ENCODE measurements at places on chromosomes 11 and 22. TPM values are rescaled to one million over a fixed set of nuclear protein-coding genes. Genes with fewer than 3 reads are reported as not detected.

Gene OR2AG1
- not detected for total RNA-seq

Gene OR52E1
- not detected for total RNA-seq

Gene SLC35E4
- 4.4 TPM for total RNA-seq

Gene TRABD
- total RNA-seq = 44.0 TPM

Gene CNGA4
- 0.21 TPM for total RNA-seq

Gene ABTB2
- total RNA-seq = 2.3 TPM

Gene SMTNL1
- total RNA-seq = 0.10 TPM

Gene TBX10
- total RNA-seq = not detected

Gene BAIAP2L2
- total RNA-seq = 0.31 TPM

Gene C2CD2L
- total RNA-seq = 7.5 TPM

Gene CSF2RB
- 17.4 TPM for total RNA-seq

Gene TREH
- not detected for total RNA-seq

Gene PATE4
- not detected for total RNA-seq

Gene C1QTNF5
- total RNA-seq = not detected

Gene MRGPRX2
- not detected for total RNA-seq

Gene POU2F3
- not detected for total RNA-seq

Gene OR9G4
- total RNA-seq = not detected

Gene NXPE2
- total RNA-seq = not detected

Gene ANKK1
- 0.31 TPM for total RNA-seq

Gene CAPN5
- 1.4 TPM for total RNA-seq

Gene CDC42EP2
- not detected for total RNA-seq

Gene SPI1
- total RNA-seq = 202 TPM

Gene BMAL1
- total RNA-seq = 89.9 TPM

Gene ANGPTL5
- total RNA-seq = 0.10 TPM

Gene RIMBP3B
- total RNA-seq = not detected

Measured in mononuclear cell (primary cell).